ENCODE measurements at places on chromosomes 12 and 14.

GRCh38 chr12:57470970-57471656 is 8.6 kb downstream of the ARHGAP9 start:
- H3K27ac ChIP-seq, result peak overlapping the region; percentile 74
- peaks cover 44% of the 10 kb centered on the region for H3K36me3 ChIP-seq
- no peak for DNase-seq
- H3K4me1 ChIP-seq, result peaks cover 67% of the 10 kb centered on the region

- no peaks in the 10 kb centered on the region for H3K36me3 ChIP-seq
- no peaks in the 10 kb centered on the region for H3K27me3 ChIP-seq
- no peak overlapping the region for H3K27ac ChIP-seq
- no peak for DNase-seq
- no peak overlapping the region for H3K4me3 ChIP-seq
- no peaks in the 10 kb centered on the region for H3K4me1 ChIP-seq
Measured at GRCh38 chr12:129082441-129082840, 229.2 kb downstream of the GLT1D1 start.

DNA sequence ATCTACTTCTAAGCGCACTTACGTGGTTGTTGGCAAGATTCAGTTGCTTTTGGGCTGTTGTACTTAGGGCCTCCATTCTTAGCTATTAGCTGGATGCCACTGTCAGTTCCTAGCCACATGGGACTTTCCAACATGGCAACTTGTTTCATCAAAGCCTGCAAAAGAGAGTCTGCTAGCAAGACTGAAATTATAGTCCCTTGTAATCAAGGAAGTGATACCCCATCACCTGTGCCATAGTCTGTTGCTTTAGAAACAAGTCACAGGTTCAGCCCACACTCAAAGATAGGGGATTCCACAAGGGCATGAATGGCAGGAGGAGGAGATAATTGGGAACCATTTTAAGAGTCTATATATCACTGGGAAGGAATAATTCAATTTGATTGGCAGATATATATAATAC is 27.1 kb upstream of the SLC17A8 start:
- DNase-seq, result no peak
- H3K27me3 ChIP-seq, result no peaks in the 10 kb centered on the region
- H3K36me3 ChIP-seq, result peaks cover 53% of the 10 kb centered on the region
- no peak overlapping the region for H3K4me3 ChIP-seq
- H3K4me1 ChIP-seq, result no peaks in the 10 kb centered on the region
- no peak overlapping the region for H3K27ac ChIP-seq

GRCh38 chr14:104439625-104440024 is 139.9 kb upstream of the C14orf180 start:
- H3K4me3 ChIP-seq, result no peak overlapping the region
- H3K27ac ChIP-seq, result no peak overlapping the region
- H3K27me3 ChIP-seq, result no peaks in the 10 kb centered on the region
- no peaks in the 10 kb centered on the region for H3K4me1 ChIP-seq
- no peaks in the 10 kb centered on the region for H3K36me3 ChIP-seq

DNA sequence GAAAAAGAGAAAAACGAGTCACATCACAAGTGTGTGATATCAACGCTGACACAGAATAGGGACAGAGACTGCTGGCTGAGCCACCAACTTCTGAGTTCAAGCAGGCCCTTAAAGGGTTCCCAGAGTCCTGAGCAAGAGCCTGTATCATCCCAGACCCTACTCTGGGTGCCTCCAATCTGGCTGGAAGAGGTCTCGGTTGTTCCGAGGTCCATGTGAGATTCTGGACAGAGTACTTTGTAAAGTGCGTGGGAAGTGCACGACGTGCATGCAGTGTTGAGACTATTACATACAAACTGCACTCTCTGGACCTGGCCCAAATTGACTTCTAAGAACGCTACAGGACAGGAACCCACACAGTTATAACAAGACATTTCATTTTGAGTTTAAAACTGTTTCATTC is 40.6 kb downstream of the MOK start:
- no peaks in the 10 kb centered on the region for H3K4me1 ChIP-seq
- no peak for DNase-seq
- no peaks in the 10 kb centered on the region for H3K36me3 ChIP-seq
- no peak overlapping the region for H3K4me3 ChIP-seq

DNA sequence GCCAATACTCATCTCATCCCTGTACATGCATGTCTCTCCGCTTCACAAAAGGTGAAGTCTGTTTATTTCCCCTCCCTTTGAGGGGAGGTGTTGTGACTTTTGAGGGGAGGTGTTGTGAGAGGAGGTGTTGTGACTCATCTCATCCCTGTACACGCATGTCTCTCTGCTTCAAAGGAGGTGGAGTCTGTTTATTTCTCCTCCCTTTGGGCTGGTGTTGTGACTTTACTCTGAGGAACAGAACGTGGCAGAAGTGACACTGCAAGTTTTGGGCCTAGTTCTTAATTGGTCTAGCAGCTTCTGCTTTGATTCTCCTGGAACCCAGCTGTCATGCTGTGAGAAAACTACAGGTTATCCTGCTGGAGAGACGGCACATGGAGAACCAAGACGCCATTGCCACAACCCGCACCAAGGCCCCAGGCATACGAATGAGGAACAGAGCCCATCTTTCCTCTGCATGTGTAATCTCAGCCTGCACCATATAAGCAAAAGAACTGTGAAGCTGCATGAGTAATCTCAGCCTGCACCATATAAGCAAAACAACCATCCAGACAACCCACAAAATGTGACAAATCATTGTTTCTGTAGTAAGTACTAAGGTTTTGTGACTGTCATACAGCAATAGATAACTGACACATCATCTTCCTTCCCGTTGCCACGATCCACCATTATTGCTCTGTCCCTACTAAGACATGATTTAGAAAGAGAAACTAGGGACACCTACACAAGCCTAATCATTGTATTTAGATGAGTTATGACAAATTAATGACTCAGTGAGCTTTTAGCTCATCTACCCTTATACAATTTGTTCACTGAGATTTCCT is 30.0 kb downstream of the GALNT4 start:
- peaks cover 7% of the 10 kb centered on the region for H3K27me3 ChIP-seq
- H3K36me3 ChIP-seq, result peaks cover 16% of the 10 kb centered on the region
- H3K27ac ChIP-seq, result peak overlapping the region; percentile 30

DNA sequence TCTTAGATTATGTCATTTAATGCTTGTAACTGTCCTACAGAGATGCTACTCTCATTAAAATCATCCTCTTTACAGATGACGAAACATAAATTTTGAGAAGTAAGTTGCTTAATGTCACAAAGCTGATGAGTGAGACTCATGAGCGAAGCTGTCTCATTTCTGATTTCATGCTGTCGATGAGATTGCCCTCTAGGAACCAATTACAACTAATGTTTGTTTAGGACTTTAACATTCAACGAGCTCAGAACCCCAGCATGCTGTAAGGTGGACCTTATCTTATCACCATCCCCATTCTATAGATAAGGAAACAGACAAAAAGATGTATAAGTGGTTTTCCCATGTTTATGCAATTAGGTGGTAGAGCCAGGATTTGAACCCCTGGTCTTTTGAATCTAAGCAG is 23.1 kb downstream of the BHLHE41 start:
- peaks cover 9% of the 10 kb centered on the region for H3K27me3 ChIP-seq
- H3K4me1 ChIP-seq, result no peaks in the 10 kb centered on the region
- no peak overlapping the region for H3K27ac ChIP-seq

- no peaks in the 10 kb centered on the region for H3K27me3 ChIP-seq
- H3K4me3 ChIP-seq, result no peak overlapping the region
- no peak for DNase-seq
Measured at GRCh38 chr12:38385486-38385885, 68.9 kb downstream of the ALG10B start.

DNA sequence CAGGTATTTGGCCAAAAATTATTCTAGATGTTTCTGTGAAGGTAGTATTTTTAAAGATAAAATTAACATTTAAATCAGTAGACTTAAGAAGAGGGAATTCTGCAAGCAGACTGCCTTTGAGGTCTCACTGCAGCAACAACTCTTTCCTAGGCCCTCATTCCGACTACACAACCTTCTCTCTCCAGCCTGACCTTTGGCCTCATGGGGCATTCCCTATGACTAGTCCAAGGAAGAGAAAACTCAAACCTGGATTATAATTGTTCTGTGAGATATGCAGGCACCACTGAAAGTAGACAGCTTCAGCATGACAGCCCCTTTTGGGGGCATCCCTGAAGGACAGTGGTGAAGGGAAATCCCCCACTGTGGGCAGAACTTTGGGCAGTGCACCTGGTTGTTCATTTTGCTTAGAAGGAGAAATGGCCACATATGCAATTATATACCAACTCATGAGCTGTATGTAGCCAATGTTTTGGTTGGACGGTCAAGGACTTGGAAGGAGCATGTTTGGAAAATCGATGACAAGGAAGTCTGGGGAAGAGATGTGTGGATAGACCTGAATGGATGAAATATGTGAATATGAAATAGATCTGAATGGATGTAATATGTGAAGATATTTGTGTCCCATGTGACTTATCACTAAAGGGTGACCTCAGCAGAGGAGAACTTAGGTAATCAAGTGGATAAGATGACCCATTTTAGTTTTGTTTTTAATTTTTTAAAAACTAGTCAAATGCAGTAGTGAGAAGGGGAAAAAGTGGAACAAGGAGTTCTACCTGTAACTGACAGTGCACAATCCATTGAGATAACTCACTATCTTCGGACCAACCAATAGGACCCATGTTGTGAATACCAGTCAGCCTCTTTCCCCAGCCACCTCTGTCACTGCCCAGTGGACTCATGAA is 233.3 kb upstream of the FOXN3 start:
- H3K36me3 ChIP-seq, result peaks cover 4% of the 10 kb centered on the region
- H3K27me3 ChIP-seq, result no peaks in the 10 kb centered on the region
- peaks cover 4% of the 10 kb centered on the region for H3K4me1 ChIP-seq
- no peak for DNase-seq
- H3K4me3 ChIP-seq, result no peak overlapping the region

DNA sequence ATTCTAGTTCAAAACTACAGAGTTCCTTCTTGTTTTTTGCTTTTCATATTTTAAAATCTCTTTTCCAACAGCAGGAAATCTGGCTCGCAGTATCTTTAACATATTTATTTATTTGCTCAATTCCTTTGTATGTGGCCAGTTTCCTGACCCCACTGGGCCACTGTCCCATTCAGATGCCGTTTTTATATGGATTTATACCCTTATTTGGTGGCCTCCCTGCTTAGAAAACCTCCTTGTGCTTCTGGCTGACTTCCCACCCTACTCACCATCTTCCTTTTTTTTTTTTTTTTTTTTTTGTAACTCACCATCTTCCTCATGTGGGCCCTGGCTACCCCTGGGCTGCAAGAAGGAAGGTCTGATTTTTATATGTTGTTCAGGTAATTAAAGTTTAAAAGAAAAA is 53.9 kb downstream of the TTLL5 start:
- DNase-seq, result no peak
- no peak overlapping the region for H3K4me3 ChIP-seq
- peaks cover 13% of the 10 kb centered on the region for H3K36me3 ChIP-seq

DNA sequence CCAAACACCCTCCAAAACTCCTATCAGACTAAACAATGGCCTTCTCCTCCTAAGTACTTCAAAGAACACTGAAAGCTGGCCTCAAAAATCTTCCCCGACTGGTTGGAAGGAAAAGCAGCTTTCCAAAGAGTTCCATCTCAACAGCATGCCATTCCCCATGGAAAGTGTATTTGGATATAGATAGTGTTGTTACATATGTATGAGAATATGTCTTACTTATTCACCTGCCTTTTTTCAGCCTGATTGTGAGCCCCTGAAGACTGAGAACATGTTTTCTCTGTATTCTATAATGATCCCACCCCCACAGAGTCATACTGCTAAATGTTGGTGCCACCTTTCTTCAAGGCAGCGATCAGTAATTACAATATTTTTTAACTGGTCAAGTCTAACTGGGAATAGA is 185.4 kb upstream of the G2E3 start:
- no peak overlapping the region for H3K27ac ChIP-seq
- H3K4me1 ChIP-seq, result no peaks in the 10 kb centered on the region
- H3K36me3 ChIP-seq, result no peaks in the 10 kb centered on the region
- no peak for DNase-seq

DNA sequence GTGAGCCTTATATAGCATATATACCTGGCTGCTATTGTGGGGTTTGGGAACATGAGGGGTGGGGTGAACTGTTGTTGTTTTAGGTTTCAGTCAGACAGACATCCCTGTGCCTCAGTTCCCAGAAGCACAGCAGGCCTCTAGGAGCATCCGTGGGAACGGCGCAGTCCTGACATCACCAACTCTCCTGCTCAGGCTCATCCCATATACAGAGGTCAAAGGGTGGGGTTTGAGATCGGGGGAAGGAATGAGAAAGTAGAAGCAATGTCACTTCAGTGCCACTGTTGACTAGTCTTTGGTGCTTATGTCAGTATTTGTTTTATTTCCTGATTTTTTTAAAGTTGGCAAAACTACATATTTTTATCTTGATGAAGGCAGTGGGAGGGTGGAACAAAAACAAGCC is 43.1 kb upstream of the A2ML1 start:
- peaks cover under 1% of the 10 kb centered on the region for H3K27me3 ChIP-seq
- H3K4me3 ChIP-seq, result no peak overlapping the region
- no peaks in the 10 kb centered on the region for H3K4me1 ChIP-seq
- H3K27ac ChIP-seq, result no peak overlapping the region
- no peak for DNase-seq
- H3K36me3 ChIP-seq, result peaks cover 27% of the 10 kb centered on the region

DNA sequence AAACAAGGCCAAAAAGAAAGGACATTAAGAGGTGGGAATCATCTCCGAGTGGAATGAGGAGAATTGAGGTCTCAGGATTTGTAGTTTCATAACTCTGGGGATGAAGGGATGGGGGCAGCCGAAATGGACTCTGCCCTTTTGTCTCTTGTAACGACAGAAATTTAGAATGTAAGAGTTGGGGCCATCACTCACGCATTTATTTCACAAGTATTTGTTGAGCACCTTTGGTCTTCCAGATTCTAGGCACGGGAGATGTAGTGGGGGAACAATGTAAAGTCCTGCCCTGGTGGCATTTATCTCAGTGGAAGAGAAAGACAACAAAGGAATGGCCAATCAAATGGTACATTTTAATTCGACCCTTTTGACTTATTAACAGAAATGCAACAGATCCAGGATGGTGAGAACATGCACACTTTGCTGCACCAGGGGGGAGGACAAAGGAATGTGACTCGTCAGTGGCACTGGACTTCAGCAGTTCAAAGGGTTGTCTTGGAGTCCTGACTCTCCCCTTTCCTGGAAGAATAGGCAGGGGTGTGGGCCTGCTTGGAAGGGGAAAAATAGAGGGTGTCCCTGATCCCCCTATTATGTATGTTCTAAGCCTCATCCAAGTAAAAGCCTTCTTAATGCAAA is 102.0 kb downstream of the TMEM30B start:
- DNase-seq, result no peak
- no peak overlapping the region for H3K27ac ChIP-seq
- no peaks in the 10 kb centered on the region for H3K36me3 ChIP-seq
- H3K4me3 ChIP-seq, result no peak overlapping the region
- peaks cover 24% of the 10 kb centered on the region for H3K27me3 ChIP-seq

DNA sequence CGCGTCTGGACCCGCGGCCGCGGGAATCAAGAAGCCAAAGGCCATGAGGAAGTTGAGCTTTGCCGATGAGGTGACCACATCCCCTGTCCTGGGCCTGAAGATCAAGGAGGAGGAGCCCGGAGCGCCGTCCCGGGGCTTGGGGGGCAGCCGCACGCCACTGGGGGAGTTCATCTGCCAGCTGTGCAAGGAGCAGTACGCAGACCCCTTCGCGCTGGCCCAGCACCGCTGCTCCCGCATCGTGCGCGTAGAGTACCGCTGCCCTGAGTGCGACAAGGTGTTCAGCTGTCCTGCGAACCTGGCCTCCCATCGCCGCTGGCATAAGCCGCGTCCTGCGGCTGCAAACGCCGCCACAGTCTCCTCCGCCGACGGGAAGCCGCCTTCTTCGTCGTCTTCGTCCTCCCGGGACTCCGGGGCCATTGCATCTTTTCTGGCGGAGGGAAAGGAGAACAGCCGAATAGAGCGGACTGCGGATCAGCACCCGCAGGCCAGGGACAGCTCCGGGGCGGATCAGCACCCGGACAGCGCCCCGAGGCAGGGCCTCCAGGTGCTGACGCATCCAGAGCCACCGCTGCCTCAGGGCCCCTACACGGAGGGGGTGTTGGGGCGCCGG is 1.0 kb downstream of the INSM2 start:
- H3K27me3 ChIP-seq, result peaks cover 21% of the 10 kb centered on the region
- no peak overlapping the region for H3K27ac ChIP-seq
- H3K36me3 ChIP-seq, result peaks cover 18% of the 10 kb centered on the region
- DNase-seq, result peak; percentile 67
- peaks cover 18% of the 10 kb centered on the region for H3K4me1 ChIP-seq

Measured in immature natural killer cell (primary cell).